Osteoblast (primary cell): ENCODE measurements at places on chromosomes 3 and 15. TPM values are rescaled to one million over a fixed set of nuclear protein-coding genes. Genes with fewer than 3 reads are reported as not detected.

- peak; percentile 65 for DNase-seq
- H3K36me3 ChIP-seq, result no peaks in the 10 kb centered on the region
- no peaks in the 10 kb centered on the region for H3K27me3 ChIP-seq
- no peak overlapping the region for H3K4me3 ChIP-seq
- no peak overlapping the region for H3K27ac ChIP-seq
Measured at GRCh38 chr3:15277861-15278500, 54.4 kb downstream of the SH3BP5 start.

GRCh38 chr15:98385752-98386381 lies 262.5 kb upstream of the IGF1R start:
- no peak overlapping the region for H3K4me3 ChIP-seq
- DNase-seq, result no peak
- no peaks in the 10 kb centered on the region for H3K27me3 ChIP-seq
- no peaks in the 10 kb centered on the region for H3K36me3 ChIP-seq

DNA sequence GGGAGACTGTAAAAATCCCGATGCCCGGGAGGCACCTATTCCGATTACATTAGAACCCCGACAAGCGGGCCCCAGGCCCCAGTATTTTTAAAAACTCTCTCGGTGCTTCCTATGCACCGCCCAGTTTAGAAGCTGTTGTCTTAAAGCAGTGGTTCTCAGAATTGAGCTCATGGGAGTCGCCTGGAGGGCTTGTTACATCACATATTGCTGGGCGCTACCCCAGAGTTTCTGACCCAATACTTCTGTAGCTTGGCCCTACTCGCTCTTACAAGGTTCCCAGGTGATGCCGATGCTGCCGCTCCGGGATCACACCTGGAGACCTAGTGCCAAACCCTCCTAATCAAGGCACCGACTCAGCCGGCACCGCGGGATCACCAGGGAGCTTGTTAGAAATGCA lies 35.2 kb downstream of the CPN2 start:
- peak; percentile 86 for DNase-seq
- peaks cover 9% of the 10 kb centered on the region for H3K4me1 ChIP-seq
- H3K27me3 ChIP-seq, result peaks cover 60% of the 10 kb centered on the region
- no peak overlapping the region for H3K27ac ChIP-seq

- DNase-seq, result peak; percentile 92
- no peaks in the 10 kb centered on the region for H3K36me3 ChIP-seq
- H3K27ac ChIP-seq, result peak overlapping the region; percentile 88
- no peaks in the 10 kb centered on the region for H3K27me3 ChIP-seq
- H3K4me1 ChIP-seq, result peaks cover 40% of the 10 kb centered on the region
Measured at GRCh38 chr15:67025719-67026609, 39.4 kb upstream of the SMAD3 start.

DNA sequence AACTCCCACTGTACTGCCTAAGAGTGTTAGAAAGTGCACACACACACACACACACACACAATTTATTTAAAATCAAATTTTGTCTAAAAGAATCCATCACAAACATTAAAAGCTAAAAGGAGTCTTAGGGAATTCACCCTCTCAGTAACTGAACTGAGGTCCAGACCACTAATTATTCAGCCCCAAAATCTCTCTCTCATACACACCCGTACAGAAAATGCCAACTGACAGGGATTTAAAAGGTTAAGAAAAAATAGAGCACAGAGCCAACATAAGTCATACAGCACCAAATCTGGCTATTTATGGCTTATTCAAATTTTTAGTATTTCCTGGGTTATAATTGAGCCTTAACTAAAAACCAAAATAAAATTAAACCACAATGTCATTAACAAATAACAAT lies 20.7 kb downstream of the GBE1 start:
- peaks cover 53% of the 10 kb centered on the region for H3K4me1 ChIP-seq
- H3K4me3 ChIP-seq, result no peak overlapping the region
- DNase-seq, result no peak
- H3K36me3 ChIP-seq, result no peaks in the 10 kb centered on the region
- H3K27me3 ChIP-seq, result no peaks in the 10 kb centered on the region

DNA sequence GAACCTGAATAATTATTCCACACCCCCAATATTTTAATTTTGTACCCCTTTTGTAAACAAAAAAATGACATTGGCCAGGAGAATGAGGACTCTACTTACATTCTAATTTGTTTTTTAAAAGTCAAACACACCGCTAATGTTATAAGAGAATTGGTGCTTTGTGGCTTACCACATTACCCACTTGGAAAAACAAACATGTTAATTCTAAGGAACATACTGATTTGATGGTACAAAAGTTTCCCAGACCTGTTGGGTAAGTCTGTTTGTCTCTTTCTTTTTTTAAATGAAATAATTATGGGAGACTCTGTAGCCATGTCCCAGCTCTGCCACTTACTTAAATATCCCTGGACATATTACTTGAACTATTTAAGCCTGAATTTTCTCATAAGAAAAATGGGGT lies 352.5 kb upstream of the C2CD4B start:
- H3K27me3 ChIP-seq, result no peaks in the 10 kb centered on the region
- peaks cover under 1% of the 10 kb centered on the region for H3K4me1 ChIP-seq
- DNase-seq, result no peak

GRCh38 chr3:150202711-150203110 lies 205.4 kb upstream of the TSC22D2 start:
- DNase-seq, result no peak
- peaks cover 2% of the 10 kb centered on the region for H3K4me1 ChIP-seq
- H3K36me3 ChIP-seq, result no peaks in the 10 kb centered on the region
- H3K4me3 ChIP-seq, result no peak overlapping the region
- H3K27ac ChIP-seq, result no peak overlapping the region

- peaks cover 18% of the 10 kb centered on the region for H3K27me3 ChIP-seq
- H3K27ac ChIP-seq, result no peak overlapping the region
- peaks cover 20% of the 10 kb centered on the region for H3K4me1 ChIP-seq
- H3K36me3 ChIP-seq, result no peaks in the 10 kb centered on the region
- DNase-seq, result no peak
Measured at GRCh38 chr15:58545307-58546065, 113.7 kb downstream of the LIPC start.

DNA sequence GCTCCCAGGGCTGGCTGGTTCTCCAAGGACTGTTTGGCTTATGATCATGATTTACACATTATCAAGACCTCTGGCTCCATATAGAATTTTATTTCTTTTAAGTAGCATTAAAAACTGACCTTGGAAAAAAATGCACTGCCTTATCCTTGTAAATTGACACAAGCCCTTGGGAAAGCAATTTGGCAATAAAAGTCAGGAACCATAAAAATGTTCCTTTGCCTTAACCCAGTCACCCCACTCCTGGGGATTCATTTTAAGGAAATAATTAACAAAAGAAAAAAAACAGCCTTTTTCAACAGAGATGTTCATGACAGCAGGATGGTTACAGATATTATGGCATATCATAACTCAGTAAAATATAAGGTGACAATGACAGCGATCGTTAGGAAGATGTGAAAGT lies 51.6 kb upstream of the NR2E3 start:
- no peaks in the 10 kb centered on the region for H3K27me3 ChIP-seq
- peaks cover 3% of the 10 kb centered on the region for H3K36me3 ChIP-seq
- DNase-seq, result no peak
- H3K4me3 ChIP-seq, result no peak overlapping the region
- peaks cover 12% of the 10 kb centered on the region for H3K4me1 ChIP-seq
- H3K27ac ChIP-seq, result no peak overlapping the region

DNA sequence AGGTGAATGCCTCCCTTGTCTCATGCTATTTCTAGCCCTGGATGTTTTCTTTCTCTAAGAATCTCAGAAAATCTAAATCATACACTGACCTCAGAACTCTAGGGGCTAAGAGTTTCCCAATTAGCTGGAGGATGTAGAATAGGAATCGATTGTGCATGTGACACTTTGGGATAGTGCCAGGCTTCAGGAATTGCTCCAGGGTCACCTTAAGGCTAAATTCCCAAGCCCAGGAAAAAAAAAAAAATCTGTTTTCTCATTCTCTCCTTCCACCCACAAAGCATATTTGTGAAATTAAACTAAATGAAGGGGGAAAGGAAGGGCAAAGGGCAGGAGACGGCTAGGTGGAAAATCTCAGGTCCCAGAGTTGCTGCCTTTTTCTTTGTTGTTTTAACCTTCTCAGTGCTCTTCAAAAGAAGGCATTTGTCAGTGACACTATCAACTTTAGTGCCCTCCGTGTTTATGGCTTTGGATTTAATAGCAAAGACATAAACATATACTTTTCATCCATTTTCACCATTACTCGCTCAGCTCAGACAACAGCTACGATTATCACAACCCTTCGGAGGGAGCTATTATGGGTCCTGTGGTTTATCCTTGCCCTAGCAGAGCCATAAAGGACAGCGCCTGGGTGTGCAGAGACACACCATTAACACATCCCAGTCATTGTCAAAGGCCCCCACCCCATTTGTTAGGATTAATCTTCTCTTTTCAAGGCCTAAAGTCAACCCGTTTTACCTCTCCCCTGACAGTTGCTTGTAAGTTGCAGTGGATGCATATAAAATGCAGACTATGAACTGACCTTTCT lies 271.7 kb downstream of the PDZRN3 start:
- H3K36me3 ChIP-seq, result no peaks in the 10 kb centered on the region
- DNase-seq, result peak; percentile 31
- H3K27ac ChIP-seq, result no peak overlapping the region
- no peaks in the 10 kb centered on the region for H3K4me1 ChIP-seq
- peaks cover 15% of the 10 kb centered on the region for H3K27me3 ChIP-seq

GRCh38 chr3:13414040-13414729 lies 5.9 kb downstream of the NUP210 start:
- no peaks in the 10 kb centered on the region for H3K4me1 ChIP-seq
- no peak overlapping the region for H3K4me3 ChIP-seq
- no peak for DNase-seq
- H3K36me3 ChIP-seq, result no peaks in the 10 kb centered on the region
- H3K27ac ChIP-seq, result no peak overlapping the region

DNA sequence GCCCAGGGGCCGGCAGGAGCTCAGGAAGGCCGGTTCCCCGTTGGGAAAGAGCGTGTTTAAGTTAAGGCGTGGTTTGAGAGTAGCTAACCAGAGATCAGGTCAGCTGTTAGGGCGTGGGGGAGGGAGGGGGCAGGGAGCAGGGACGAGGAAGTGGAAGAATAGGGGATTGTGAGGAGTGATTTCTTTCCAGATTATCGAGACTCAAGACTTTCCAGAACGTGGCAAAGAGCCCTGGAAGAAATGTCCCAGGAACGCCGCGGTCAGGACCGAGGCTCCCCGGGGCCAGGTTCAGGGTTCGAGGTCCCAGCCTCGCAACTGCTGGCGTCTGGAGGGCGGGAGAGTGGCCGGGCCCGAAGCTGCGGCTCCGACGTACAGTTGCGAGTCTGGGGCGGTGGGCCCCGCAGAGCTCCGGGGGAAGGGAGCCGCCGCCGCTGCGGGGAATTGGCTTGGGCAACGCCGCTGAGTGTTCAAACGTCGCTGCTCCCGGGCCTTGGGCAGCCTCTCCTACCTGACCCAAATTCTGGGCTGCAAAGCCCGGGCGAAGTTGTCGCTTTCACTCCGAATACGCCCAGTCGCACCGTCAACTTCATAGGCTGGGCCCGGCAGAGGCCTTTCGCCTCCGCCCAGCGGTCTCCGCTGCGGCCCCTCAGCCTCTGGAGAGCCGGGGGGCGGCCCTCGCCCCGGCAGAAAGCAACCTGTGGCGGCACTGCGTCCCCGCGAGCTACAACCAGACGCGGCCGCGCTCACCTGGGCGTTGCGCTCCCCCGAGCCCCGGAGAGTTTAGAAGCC lies 9.5 kb downstream of the ISL2 start:
- H3K36me3 ChIP-seq, result no peaks in the 10 kb centered on the region
- H3K4me3 ChIP-seq, result peak overlapping the region; percentile 67
- peak; percentile 87 for DNase-seq
- H3K4me1 ChIP-seq, result peaks cover 6% of the 10 kb centered on the region
- peaks cover 74% of the 10 kb centered on the region for H3K27me3 ChIP-seq
- no peak overlapping the region for H3K27ac ChIP-seq

DNA sequence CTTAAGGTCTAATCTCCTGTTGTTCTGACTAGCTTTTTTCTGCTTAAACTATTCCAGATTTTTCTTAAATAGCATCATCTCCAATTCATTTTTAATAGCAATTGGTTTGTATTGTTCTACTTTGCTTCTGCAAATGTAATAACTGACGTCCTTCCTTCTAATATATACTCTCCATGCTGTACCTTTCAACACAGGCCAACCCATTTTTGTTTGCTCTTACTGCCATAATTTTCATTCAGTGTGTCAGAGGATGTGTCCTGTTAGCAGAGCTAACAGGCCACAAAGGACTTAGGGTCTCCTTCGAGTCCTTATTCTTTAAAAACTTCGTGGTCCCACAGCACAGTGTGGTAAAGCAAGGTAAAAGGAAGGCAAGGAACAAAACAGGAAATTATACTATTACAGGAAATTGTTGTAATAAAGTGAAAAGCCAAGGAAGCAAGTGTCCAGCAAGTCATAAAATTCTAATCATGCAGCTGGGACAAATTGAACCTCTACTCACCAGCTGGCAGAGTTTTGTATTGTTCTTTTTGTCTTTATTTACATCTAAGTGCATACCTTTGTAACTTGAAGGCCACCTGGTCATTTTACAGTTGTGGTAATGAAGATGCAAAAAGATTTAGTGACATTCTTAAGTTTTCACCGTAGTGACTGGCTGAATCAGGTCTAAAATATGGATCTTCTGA lies 64.9 kb upstream of the ZBTB20 start:
- H3K4me1 ChIP-seq, result no peaks in the 10 kb centered on the region
- no peaks in the 10 kb centered on the region for H3K27me3 ChIP-seq
- DNase-seq, result no peak
- H3K36me3 ChIP-seq, result no peaks in the 10 kb centered on the region

DNA sequence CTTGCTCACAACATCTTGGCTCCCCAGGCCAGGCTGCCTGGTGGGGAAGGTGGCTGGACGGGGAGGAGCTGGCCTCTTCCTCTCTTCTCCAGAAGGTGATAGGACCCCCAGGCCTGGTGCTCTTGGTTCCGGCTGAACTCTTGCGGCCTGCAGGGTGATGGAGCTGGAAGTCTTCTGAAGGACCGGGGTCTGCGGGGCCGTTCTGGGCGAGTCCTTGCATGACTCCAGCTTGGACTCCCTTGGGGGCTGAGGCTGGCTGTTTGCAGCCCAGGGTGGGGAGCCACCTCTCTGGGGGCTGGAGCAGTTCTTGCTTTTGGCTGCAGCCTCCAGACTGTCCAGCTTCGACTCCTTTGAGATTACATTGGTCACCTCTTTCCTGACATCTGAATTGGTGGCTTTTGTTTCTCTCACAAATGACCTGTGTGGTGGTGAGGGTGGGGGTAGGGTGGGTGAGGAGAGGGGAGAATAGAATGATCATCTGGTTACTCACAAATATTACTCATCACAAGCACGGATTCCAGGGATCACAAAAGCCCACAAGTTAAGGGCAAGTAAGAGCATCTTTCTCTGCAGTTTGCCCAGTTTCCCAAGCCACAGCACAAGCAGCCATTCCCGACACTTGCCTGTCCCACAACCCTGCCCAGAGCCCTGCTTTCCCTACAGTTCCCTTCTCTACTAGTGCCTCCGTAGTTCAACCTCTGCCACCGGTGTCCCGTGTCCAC lies 149.1 kb upstream of the HACD2 start:
- DNase-seq, result peak; percentile 89
- H3K36me3 ChIP-seq, result peaks cover 68% of the 10 kb centered on the region
- H3K27me3 ChIP-seq, result no peaks in the 10 kb centered on the region
- peak overlapping the region; percentile 98 for H3K27ac ChIP-seq
- peaks cover 37% of the 10 kb centered on the region for H3K4me1 ChIP-seq
- peak overlapping the region; percentile 34 for H3K4me3 ChIP-seq

Gene SEMA3F
- total RNA-seq, result 5.1 and 16.5 TPM in 2 replicates

Gene CACNA2D2
- total RNA-seq, result not detected in 2 replicates

Gene SAMMSON
- total RNA-seq, result not detected in 2 replicates

Gene IL16
- 6.5 and 7.1 TPM in 2 replicates for total RNA-seq
